ENCODE measurements at places on chromosomes 6 and 20.
A peak's percentile ranks its signal among the peaks of the same experiment; 100 is the strongest.

GRCh38 chr6:43935921-43936439 is 166.0 kb downstream of the VEGFA start:
- no peak for DNase-seq

DNA sequence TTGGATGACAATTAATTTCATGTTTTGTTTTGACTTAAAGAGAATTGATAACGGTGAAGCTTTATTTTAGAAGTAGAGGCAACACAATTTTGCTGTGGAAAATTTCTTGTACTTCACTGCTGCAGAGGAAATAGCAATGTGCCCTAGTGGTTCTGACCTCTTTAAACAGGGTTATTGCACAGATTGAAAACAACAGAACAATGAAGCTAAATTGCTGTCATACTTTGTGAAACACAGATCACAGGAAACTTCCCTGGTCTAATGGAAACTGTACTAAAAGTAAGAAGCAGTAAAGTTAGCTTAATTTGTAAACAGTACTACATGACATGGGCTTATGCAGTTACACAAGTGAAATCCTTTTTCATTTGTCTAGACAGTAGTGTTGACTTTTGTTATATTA is 31.3 kb downstream of the OR2A4 start:
- no peak for DNase-seq

DNA sequence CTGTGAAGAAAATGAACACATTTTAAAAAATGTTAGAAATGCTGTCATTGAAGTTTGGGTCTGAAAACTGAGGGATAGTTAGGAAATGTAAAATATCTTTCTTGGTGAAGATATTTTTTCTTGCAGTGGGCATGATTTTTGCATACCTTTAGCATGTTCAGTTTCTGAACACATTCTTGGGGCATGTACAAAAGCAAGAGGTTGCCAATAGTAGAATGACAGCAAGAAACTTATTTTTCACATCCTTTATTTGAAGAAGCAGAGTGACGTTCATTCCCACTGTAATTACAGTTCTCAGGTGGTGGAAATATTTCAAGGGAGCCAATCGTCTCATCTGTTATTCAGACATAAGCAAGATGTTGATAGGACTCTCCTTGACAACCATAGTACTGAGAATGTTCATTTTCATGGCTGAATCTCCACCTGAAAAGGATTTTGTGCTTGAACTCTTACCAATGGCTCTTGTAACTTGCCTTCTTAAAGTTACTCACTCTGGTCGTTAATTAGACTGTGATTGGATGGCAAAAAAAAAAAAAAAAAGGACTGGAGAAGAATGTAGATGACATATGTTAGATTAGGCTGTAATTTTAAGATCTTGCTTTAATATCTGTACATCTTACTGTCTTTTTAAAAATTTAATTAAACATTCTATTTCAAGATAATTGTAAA is 74.4 kb downstream of the DOK5 start:
- DNase-seq, result no peak

DNA sequence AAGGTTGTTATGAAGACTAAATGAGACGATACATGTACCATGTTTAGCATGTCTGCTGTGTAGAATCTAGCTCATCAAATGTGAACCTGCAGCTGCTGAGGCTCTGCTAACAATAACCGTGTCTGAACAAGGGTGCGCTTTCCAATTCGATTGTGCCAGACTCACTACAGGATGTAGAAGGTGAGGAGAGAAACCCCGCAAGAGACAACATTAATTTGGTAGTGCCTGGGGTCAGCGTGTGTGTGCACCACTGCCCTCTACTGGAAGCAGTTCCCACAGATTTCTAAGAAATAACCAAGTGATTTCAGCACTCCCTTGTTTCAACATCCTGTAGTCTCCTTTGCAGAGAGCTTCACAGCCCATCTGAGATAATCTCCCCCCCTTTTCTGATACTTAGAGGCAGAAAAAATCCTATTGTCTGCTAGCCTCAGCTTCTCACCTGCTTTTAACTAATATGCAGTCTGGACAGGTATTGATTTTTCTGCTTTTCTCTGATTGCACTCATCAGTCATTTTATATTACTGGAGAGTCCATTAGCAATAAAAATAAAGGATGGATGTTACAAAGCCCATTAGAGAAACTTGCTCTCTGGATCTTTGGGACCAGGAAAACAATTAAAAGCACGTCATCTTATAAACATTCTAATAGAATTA is 96.7 kb upstream of the BACH2 start:
- DNase-seq, result peak; percentile 67

DNA sequence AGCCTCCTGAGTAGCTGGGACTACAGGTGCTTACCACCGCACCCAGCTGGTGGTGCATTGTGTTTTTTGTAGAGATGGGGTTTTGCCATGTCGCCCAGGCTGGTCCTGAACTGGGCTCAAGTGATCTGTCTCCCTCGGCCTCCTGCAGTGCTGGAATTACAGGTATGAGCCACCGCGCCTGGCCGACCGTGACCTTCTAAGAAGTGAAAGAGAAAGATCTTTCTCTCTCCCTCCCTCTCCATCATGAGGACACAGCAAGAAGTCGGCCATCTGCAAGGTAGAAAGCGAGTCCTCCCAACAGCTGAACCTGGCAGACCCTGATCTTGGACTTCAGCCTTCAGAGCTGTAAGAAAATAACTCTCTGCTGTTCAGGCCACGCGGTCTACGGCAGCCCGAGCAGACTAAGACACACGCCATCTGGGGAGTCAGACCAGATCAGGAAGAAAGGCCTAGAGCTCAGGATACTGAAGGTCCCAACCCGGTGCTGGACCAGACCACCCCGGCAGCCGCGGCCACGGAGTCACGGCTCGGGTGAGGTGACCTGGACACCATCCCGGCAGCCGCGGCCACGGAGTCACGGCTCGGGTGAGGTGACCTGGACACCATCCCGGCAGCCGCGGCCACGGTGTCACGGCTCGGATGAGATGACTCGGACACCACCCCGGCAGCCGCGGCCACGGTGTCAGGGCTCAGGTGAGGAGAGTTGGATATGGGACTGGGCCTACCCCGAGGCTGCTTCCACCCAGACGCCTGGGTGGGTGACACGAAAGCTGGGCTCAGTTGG is 9.6 kb downstream of the GMEB2 start:
- DNase-seq, result no peak

DNA sequence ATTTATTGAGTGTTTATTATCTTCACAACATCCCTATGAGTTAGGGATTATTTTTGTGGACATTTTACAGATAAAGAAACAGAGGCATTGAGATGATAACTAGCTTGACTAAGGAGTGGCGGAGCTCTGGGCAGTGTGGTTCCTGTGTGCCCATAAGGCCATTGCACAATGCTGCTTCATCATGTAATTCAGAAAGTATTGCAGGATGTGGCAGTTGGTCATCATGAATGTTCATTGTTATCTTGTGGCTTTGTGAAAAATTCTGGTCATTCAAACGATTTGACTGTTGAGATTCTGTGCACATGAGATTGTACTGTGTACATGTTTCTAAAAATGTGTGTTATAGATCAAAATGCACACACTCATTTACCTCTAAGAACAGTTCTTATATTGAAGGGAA is 150.8 kb downstream of the ESR1 start:
- no peak for DNase-seq

GRCh38 chr20:15854911-15855310 is 718.3 kb downstream of the KIF16B start:
- no peak for DNase-seq

DNA sequence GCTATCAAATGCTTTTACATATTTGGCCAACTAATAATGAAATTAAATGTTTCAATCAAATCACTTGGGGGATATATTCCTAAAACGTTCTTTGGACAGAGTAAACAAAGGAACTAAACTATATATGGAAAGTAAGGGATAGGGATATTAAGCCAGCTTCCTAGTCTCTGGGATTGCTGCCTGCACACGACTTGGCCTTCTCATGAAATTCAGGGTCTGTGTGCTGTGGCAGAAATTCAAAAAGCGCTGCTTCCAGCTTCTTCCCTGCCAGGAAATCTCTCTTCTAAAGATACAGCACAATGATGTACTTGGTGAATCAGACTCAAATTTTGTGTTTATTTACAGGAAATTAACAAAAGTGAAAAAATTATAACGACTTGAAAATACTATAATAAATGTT is 206.3 kb upstream of the RAB32 start:
- no peak for DNase-seq

DNA sequence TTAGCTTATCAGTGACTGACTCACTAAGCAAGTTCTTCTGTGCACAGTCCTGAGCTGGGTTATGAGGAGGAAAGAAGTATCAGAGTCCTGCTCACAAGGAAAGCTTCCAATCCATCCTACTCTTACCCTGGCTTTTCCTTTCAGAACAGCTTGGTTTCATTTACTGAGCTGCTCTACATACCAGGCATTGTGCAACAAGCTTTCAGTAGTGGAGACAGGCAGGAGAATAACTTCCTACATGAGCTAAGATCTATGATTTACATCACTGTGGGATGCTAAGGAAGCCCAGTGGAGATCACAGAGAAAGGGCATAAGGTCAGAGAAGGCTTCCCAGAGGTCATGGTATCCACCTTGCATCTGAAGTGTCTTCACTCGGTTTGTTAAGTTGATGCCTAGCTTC is 144.5 kb downstream of the MAP3K7 start:
- no peak for DNase-seq

- DNase-seq, result no peak
These were observed 122.3 kb downstream of the TBXT start for GRCh38 chr6:166045173-166045859.

DNA sequence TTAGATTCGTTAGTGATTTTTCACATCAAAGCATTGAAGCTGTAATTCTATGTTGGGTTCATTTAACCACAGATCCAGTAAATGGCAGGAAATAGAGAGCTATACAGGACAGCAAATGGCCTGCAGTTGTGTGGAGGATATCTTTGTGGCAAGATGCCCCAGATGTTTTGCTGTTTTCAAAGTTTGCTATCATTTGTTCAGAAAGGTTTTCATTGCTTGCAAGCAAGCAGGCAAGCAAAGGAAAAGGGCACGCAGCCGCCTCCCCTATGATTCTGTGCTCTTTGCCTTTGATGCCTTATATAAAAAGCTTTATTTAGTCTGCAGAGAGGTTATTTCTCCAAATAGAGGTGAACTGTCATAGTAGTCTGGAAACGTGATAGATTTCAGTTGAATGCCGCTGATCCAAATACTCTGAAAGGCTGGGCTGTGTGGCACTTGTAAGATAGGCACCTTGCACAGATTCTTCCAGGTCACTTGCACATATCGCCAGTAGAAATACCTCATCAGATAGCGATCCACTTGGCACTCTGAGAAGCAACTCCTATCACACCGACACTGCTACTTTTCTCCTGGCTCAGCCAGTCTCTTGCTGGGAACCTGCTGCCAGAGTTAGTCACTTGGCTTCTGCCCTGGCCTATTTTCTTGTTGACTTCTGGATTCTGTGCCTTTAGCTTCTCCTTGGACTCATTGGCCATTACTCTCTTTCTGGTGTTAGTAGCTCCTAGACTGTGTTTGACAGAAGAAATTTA is 66.4 kb downstream of the UTRN start:
- DNase-seq, result peak; percentile 22

- DNase-seq, result no peak
These were observed 60.0 kb downstream of the NINL start for GRCh38 chr20:25525295-25525694.

GRCh38 chr6:148864941-148865340 is 118.1 kb downstream of the UST start:
- no peak for DNase-seq

- DNase-seq, result no peak
These were observed 582.2 kb upstream of the FLRT3 start for GRCh38 chr20:14919501-14920081.

DNA sequence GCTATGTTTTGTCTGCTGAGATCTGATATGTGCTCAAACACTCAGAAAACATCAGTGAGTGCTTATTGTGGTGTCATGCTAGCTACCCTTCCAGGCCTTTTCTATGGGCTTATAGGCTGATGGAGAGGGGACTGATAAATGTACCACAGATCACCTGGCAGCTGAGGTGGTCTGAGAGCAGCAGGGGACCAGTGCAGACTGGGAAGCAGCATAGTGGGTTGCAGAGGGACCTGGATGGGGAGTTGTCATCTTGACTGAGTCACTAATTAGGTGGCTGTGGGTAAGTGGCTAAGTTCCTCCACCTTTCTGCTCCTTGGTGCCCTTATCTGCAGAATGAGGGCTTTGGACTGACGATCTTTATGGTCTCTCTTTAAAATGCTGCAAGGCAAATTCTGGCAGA is 2.8 kb downstream of the TMEM200A start:
- no peak for DNase-seq

- DNase-seq, result no peak
These were observed 129.0 kb downstream of the F13A1 start for GRCh38 chr6:6191476-6191875.

DNA sequence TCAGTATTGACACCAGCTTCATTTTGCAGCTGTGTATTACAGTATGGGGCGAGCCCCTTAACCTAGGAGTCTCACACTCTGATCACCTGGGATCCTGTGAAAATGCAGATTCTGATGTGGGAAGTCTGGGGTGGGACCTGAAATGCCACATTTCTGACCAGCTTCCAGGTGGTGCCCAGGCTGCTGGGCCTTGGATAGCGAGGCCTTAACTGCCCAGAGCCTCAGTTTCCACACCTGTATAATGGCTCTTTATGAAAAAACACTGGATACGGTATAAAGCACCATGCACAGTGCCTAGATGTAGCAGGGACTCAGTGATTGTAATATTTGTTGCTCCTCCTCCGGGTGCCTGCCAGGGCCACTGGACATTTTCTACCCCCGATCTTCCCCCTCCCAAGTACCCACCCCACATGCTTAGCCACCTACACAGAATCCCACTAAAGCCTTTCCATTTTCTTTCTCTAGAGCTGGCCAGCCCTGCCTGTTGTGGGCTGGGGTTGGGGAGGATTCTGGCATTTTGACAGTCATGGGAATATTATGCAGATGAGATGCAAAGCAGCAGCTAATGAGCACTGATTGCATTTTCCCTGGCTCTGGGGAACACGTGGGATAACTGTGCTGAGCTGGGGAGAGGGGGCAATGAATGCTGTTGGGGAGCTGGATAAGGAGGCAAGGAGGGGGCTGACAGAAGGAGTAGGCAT is 44.8 kb downstream of the SPDEF start:
- DNase-seq, result no peak

GRCh38 chr6:113350461-113350860 is 506.7 kb upstream of the MARCKS start:
- no peak for DNase-seq

All from activated CD4-positive, alpha-beta T cell treated with anti-CD3 and anti-CD28 coated beads, Interleukin-2, amount 50 U/mL, for 1 hour (primary cell).